Left lung (tissue), 14 donors: ENCODE measurements at places on chromosomes 11 and 22. TPM values are rescaled to one million over a fixed set of nuclear protein-coding genes. Genes with fewer than 3 reads are reported as not detected.

GRCh38 chr11:1650034-1650917 lies 20.7 kb downstream of the KRTAP5-5 start:
- no peak for DNase-seq

DNA sequence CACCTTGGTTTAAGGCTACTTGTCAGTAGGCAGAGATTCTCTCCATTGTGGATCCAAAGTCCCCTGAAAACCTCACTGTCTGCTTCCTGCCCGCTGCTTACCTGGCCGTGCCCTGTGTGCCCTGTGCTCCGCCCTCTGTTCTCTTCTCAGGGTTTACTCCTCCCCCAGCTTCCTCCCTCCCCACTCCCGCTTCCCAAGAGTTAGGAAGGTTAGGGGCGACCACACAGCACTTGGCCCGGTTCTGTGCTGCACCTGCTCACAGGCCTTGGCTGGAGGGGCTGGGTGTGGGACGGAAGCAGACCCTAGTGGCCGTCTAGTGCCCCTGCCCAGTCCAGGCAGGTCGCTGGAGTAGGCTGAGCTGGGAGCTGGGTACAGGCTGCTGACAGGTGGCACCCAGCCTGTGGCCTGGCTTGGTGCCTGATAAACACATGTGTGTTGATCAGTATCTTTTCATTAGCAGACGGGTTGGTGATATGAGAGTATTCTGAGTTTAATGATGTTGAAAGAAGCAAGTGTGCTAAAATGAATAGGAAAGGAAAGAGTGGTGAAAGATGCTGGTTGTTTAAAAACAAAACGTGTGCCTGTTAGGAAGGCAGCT lies 40.5 kb downstream of the GRAMD4 start:
- no peak for DNase-seq

DNA sequence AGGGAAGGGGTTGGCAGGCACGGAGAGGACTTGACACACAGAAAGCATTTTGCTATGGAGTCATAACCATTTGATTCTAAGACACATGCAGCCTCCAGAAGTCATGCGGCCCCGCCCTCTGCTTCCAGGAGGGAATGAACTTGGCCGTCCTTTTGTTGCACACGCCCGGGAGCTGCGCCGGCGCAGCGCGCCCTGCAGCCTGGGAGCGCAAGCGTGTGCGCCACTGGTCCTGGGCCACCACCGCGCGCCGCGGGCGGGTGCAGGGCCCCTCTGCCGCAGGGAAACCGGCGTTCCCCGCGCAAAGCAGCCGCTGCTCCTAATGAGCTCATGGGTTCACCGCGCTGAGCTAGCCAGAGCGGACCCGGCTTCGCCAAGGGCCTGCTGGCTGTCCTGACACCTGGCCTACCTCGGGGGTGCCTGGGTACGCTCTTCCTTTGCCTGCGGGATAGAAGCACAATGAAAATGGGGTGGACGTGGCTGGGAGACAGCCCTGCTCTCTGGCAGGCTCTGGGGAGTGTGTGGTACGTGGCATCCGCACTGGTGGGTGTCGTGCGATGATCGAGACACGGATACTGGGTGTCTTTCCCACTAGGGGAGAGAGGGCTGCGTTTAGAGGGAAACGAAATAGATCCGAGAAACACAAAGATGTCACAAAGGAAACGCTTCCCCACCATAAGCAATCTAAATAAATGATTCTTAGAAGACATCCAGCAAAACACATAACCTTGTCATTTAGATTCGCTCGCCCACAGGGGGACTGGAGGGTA lies 669 bp downstream of the MICAL3 start:
- DNase-seq = peak; percentile 56

Gene CCDC15
- 5.1 TPM for polyA plus RNA-seq

- DNase-seq = no peak
These were observed 31.9 kb downstream of the PDGFB start for GRCh38 chr22:39212721-39213376.

DNA sequence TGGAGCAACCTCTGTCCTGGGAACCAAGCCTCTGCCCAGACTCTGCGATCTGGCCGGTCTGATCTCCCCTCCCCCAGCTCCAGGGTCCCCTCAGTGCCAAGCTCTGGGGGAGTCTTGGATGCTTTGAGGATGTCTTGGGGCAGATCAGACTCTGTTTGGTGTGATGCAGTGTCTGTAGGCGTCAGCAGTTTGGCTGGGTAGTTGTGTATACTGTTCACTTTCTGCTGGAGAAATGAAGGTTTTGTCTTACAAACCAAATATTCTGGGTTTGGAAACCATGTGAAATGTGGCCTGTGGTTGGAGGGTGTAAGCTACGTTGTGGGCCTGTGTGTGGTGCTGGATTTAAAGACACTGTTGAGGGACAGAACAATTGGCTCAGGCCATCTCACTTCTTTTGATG lies 4.6 kb downstream of the INSC start:
- no peak for DNase-seq

Gene B3GAT3
- 23.7 TPM for polyA plus RNA-seq

- peak; percentile 39 for DNase-seq
These were observed 217.3 kb upstream of the ARHGAP42 start for GRCh38 chr11:100469835-100470234.

DNA sequence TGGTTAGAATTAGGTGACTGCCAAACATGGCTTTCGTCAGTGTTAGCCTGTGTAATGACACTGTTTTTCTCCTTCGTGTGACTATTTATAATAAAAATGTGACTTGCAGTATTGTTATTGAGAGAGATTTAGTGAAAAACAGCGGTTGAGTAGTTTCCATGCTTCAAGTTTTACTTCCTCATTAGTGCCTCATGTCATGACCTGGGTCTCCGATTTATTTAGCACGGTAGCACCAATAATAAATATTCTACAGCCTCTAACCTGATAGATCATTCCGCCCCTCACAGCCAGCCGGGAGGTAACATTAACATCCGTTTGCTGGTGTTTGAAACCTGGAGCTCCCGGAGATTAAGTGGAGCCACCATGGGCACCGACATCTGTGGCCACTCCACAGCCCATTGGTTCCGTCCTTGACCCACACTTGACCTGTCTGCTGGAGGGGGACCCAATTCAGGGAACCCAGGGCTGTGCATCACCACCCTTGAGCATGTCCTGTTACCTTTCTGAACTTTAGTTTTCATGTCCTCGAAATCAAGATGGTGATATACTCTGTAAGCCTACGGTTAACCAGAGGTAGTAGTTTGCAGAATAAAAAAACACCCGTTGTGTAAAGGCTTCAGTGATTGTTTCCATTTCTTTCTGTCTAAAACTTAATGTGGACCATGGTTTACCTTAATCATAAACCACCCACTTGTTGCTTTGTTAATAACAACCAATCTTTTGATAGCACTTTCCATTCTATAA lies 104.1 kb downstream of the ATXN10 start:
- no peak for DNase-seq

- DNase-seq = no peak
These were observed 48.9 kb downstream of the ST3GAL4 start for GRCh38 chr11:126404367-126404766.

DNA sequence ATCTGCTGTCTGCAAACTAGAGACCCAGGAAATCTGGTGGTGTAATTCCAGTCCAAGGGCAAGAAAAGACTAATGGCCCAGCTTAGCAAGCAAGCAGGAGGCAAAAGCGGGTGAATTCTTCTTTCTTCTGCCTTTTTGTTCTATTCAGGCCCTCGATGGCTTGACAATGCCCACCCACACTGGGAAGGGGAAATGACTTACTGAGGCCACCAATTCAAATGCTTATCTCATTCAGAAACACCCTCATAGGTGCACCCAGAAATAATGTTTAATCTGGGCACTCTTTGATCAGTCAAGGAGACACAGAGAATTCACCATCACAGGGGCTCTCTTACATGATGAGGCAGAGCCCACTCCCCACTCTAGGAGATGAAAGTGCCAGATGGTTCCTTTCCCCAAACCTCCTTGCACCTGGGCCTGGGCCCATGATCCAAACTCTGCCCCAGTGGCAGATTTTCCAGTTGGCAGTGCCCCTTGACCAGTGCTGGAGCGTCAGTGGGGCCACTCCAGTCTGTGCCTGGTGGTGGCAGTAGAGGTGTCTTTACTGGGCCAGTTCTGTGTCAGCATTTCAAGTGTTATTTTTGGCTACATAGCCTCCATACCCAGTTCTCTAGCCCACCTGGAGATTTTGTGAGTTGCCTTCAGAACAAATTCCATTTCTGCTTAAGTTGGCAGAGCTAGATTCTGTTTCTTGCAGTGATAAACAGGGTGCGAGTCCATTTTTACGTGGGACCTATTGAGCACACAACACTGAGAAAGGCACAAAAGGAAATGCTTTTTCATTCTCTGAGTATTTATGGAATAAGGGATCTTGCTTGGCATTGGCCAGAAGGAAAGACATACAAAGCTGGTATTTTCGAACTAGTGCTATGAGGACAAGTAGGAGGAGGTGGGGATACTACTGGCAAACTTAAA lies 7.5 kb downstream of the ELMOD1 start:
- no peak for DNase-seq

GRCh38 chr11:117933475-117933874 lies 4.3 kb upstream of the TMPRSS13 start:
- DNase-seq = peak; percentile 2

- DNase-seq = peak; percentile 49
These were observed 14.2 kb downstream of the TMEM121B start for GRCh38 chr22:17106785-17107546.

DNA sequence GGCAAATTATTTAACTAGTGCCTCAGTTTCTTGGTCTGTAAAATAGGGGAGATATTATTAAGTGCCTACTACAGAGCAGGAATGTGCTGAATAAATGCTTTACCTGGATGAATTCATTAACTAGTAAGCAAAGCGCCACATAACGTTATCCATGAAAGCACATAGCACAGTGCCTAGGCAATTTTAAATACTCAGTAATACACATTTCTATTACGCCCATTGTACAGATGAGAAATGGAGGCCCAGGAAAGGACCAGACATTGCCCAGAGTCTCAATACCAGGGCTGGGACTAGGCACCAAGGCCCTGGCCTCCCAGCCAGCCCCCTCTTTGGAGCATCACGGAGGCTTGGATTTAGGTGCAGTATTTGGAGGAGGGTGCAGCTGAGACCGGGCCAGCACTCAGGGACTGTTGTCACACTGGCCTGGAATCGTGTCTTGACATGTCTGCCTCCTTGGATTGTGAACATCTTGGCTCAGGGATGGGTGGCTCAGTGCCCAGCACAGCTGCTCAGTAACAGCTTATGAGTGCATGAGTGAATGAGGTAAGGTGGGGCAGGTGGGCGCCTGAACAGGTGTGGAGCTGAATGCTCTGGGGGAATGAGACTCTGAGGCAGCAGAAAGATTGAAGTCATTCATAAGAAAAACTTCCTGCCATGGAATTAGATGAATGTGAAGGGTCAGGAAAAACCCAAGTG lies 42.1 kb upstream of the TPBGL start:
- no peak for DNase-seq

Gene AP5B1
- 4.5 TPM for polyA plus RNA-seq

DNA sequence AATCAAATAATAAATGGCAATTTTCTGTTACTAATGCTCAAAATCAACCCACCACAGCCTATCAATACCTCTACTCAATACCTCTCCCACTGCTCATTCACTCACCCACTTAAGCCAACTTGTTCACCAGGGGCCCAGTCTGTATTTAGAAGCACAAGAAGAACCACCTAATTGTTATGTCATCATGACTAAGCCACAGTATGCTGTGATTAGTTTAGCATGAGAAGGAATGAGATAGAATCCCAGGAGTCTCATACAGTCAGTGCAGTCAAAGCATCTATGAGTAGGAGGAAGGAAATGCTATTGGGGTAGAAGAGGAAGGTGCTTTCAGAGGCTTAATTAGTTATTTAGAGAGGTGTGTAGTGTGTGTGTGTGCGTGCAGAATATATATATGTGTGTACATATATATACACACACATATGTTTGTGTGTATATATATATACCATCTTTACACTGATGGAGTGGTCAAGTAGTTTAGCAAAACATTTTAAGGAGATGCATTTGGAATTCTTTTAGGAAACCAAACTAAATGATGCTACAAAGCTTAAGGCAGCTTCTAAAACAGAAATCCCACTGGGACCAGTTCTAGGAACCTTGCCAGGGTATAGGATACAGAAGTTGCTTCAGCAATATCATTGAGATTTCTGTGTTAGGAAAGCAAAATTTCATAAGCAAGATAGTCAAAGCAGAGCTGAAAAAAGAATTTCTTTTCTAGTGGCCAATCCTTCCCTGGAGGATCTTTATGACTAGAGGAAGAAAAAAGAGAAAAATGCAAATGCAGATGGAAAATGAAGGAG lies 27.5 kb downstream of the KCNA4 start:
- no peak for DNase-seq

Gene KCNK7
- polyA plus RNA-seq = 0.54 TPM

DNA sequence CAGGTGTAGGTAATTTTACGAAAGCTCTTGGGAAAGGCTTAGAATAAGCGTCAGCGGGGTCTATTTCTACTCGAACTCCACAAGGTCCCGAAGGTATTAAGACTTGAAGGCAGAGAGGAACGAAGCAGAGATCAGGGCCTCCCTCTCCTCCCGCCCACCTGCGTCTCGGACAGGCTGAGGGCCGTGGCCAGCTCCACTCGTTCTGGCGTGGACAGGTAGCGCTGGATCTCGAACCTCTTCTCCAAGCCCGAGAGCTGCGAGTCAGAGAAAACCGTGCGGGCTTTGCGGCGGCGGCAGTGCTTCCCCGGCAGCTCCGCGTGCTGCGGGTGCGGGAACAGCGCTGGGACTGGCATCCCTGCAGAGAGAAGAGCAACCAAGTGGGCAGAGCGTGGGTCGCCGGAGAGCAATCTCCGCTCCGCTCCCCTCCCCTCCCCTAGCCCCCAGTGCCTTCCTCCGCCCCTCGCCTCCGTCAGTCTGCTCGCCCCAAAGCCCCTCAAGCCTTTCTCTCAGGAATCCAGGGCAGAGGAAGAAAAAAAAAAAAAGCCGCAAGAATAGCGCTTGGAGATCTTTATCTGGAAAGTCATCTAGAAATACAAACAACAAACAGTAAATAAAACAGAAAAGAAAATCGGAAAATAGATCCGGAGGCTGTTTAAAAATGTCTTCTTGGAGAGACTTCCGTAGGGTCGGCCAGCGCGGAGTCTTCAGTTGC lies 2.4 kb downstream of the BSX start:
- no peak for DNase-seq

GRCh38 chr11:11461473-11461872 lies 108.4 kb upstream of the CSNK2A3 start:
- no peak for DNase-seq

Gene SLC2A11
- polyA plus RNA-seq = 23.8 TPM

Gene CD248
- polyA plus RNA-seq = 76.4 TPM

DNA sequence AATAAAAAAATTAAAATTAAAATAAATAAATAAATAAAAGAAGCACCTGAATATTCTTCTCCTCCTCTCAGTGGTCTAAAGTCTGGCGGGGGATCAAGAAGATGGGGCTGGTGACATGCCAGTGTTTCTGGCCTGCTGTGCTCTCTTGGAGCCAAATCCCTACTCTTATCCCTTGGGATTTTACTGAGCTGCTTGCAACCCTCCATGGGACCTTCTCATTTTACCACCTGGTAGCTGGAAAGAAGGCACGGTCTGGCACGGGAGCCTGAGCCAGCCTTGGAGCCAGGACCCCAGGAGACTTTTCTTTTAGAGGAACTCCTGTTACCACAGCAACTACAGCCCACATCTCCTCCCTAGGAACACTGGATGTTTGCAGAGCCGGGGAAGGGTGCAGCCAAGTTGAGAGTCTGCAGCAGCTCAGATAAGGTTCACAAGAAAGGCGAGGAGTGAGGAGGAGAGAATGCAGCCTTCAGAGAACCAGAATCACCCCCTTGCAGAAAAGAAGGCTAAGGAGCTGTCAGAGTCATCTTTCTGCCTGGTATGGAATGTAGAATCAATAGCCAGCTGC lies 21.4 kb downstream of the CD6 start:
- DNase-seq = peak; percentile 49

Gene TBX1
- 8.7 TPM for polyA plus RNA-seq

Gene RAC2
- 11.2 TPM for polyA plus RNA-seq
